ENCODE measurements at places on chromosomes 2 and 18. TPM values are rescaled to one million over a fixed set of nuclear protein-coding genes. Genes with fewer than 3 reads are reported as not detected.

Gene GPN1
- 26.3 TPM for total RNA-seq

Gene PAX8
- 0.44 TPM for total RNA-seq

Gene LONRF2
- 1.5 TPM for total RNA-seq

Gene C2orf72
- total RNA-seq: 0.62 TPM

Gene THAP4
- total RNA-seq: 43.9 TPM

Gene ABHD1
- total RNA-seq: 0.09 TPM

Gene DNPEP
- total RNA-seq: 24.5 TPM

Gene PNKD
- total RNA-seq: 50.7 TPM

Gene FNDC4
- 11.0 TPM for total RNA-seq

Gene PUM2
- total RNA-seq: 40.5 TPM

DNA sequence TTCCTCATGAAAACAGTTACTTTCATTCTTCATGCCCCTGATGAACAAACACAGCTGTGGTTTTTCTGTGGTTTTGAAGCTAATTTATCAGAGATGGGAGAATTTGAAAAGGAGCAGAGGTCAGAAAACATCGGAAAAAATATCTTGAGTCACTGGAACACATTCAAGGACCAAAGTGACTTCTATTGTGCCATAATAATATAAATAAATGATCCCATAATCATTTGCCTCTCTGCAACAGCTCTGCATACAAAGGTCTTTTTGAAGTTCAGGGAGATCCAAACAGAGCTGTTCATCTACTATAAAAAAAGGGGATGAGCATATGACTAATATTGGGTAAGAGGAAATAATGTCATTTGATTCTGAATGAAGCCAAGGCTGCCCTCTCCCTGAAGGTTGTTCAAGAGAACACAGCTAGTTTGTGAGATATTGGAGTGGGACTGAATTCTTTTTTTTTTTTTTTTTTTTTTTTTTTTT, 201.3 kb upstream of the GALNT5 start:
- H3K4me3 ChIP-seq: no peak overlapping the region
- peak; percentile 14 for DNase-seq
- no peaks in the 10 kb centered on the region for H3K36me3 ChIP-seq
- H3K4me1 ChIP-seq: no peaks in the 10 kb centered on the region
- no peaks in the 10 kb centered on the region for H3K27me3 ChIP-seq

- no peaks in the 10 kb centered on the region for H3K36me3 ChIP-seq
- H3K27ac ChIP-seq: no peak overlapping the region
- no peaks in the 10 kb centered on the region for H3K27me3 ChIP-seq
- DNase-seq: no peak
- no peaks in the 10 kb centered on the region for H3K4me1 ChIP-seq
- no peak overlapping the region for H3K4me3 ChIP-seq
Measured at GRCh38 chr18:53754154-53754553, 470.3 kb downstream of the MBD2 start.

DNA sequence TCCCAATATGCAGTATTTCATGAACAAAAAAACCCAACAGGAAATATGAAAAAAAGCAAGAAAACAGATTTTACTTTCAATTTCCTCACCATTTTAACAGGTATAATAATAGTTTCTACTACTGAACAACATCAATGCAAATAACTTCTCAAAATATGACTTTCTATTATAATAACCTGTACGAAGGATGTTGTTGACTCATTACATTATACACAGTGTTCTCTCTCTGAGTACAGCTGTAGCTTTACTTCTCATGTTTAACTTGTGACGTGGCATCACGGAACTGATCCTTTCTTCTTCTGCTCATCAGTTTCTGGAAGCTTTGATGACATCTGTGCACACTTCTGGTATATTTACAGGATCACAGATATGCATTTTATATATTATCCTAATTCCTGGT, 40.0 kb downstream of the FAM228A start:
- no peaks in the 10 kb centered on the region for H3K4me1 ChIP-seq
- H3K27me3 ChIP-seq: no peaks in the 10 kb centered on the region
- no peak for DNase-seq
- H3K4me3 ChIP-seq: no peak overlapping the region
- H3K36me3 ChIP-seq: peaks cover 47% of the 10 kb centered on the region

GRCh38 chr2:60675301-60675700, 80.8 kb upstream of the PAPOLG start:
- peaks cover 2% of the 10 kb centered on the region for H3K27me3 ChIP-seq
- DNase-seq: no peak
- peaks cover 9% of the 10 kb centered on the region for H3K4me1 ChIP-seq
- no peaks in the 10 kb centered on the region for H3K36me3 ChIP-seq

- no peaks in the 10 kb centered on the region for H3K27me3 ChIP-seq
- no peak for DNase-seq
- H3K4me3 ChIP-seq: no peak overlapping the region
- no peaks in the 10 kb centered on the region for H3K36me3 ChIP-seq
Measured at GRCh38 chr2:160034396-160034795, 28.0 kb downstream of the PLA2R1 start.

DNA sequence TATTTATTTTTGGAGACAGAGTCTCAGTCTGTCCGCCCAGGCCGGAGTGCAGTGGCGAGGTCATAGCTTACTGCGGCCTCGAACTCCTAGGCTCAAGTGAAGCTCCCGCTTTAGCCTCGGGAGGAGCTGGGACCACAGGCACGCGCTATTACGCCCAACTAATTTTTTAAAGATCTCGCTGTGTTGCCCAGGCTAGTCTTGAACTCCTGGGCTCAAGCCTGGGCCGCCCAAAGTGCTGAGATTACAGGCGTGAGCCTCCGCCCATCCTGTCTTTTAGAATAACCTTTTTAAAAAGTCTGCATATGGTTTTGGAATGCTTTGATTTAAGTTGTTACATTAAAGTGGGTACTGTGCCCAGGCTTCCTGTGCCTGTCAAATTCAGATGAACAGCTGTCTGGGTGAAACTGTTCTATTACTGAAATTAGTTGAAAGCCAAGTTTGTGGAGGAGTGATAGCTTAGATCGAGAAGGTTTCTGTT, 944 bp downstream of the RAB3GAP1 start:
- DNase-seq: no peak
- no peaks in the 10 kb centered on the region for H3K27me3 ChIP-seq
- no peaks in the 10 kb centered on the region for H3K36me3 ChIP-seq
- peaks cover 6% of the 10 kb centered on the region for H3K4me1 ChIP-seq
- peak overlapping the region; percentile 90 for H3K4me3 ChIP-seq

DNA sequence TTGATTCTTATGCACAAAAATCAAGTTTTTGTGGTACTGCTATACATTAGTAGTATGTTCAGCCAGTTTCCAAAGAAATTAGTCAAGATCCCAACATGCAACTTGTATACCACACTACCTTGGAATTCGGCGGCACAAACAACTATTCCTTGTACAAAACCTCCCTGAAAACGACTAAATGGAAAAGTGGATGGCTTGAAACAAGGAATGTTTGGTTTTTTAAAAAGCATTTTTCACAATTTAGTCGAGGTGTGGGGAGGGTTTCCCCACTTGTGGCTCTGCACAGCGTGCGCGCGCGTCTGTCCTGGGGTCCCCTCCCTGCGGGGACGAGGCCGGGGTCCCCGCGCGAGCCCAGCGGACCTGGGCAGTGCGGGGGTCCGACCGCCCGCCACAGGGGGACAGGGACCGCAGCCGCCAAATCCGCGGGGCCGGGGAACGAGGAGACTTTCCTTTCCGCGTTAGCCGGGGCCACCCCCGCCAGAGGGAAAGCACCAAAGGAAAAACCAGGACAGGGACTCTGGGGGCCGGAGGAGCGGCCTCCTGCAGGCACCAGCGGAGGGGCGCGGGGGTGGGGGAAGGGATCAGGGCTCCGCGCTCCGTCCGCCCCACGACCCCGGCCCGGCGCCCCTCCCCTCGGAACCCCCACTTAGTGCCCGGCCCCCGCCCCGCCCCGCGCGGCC, 534 bp upstream of the SOCS6 start:
- H3K36me3 ChIP-seq: peaks cover 2% of the 10 kb centered on the region
- H3K27me3 ChIP-seq: no peaks in the 10 kb centered on the region
- peak; percentile 70 for DNase-seq
- peaks cover 17% of the 10 kb centered on the region for H3K4me1 ChIP-seq
- peak overlapping the region; percentile 65 for H3K4me3 ChIP-seq
- H3K27ac ChIP-seq: peak overlapping the region; percentile 79

GRCh38 chr18:42414756-42415454, 459.9 kb downstream of the PIK3C3 start:
- no peak overlapping the region for H3K4me3 ChIP-seq
- H3K36me3 ChIP-seq: no peaks in the 10 kb centered on the region
- no peaks in the 10 kb centered on the region for H3K4me1 ChIP-seq
- no peaks in the 10 kb centered on the region for H3K27me3 ChIP-seq
- no peak for DNase-seq
- no peak overlapping the region for H3K27ac ChIP-seq

GRCh38 chr2:28009732-28010131, 119.2 kb downstream of the BABAM2 start:
- H3K36me3 ChIP-seq: no peaks in the 10 kb centered on the region
- H3K27ac ChIP-seq: no peak overlapping the region
- DNase-seq: peak; percentile 41

DNA sequence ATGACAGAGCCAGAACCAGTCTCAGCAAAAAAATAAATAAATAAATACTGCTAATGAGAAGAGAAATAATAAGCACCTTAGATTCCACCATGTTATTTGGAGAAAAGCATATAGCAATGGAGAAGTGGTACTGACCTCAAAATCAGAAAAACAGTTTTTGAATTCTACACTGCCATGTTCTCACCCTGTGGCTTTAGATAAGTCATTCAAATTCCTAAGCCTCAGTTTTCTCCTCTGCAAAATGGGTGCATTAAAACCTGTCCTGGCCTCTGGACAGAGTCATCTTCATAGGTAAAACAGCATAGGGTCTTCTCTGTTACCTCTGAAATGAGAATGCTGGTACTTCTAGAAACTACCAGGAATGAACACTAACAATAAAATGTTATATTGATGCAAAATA, 62.2 kb upstream of the RMP24 start:
- no peak overlapping the region for H3K4me3 ChIP-seq
- H3K27me3 ChIP-seq: no peaks in the 10 kb centered on the region
- H3K4me1 ChIP-seq: no peaks in the 10 kb centered on the region
- H3K27ac ChIP-seq: no peak overlapping the region
- H3K36me3 ChIP-seq: no peaks in the 10 kb centered on the region

DNA sequence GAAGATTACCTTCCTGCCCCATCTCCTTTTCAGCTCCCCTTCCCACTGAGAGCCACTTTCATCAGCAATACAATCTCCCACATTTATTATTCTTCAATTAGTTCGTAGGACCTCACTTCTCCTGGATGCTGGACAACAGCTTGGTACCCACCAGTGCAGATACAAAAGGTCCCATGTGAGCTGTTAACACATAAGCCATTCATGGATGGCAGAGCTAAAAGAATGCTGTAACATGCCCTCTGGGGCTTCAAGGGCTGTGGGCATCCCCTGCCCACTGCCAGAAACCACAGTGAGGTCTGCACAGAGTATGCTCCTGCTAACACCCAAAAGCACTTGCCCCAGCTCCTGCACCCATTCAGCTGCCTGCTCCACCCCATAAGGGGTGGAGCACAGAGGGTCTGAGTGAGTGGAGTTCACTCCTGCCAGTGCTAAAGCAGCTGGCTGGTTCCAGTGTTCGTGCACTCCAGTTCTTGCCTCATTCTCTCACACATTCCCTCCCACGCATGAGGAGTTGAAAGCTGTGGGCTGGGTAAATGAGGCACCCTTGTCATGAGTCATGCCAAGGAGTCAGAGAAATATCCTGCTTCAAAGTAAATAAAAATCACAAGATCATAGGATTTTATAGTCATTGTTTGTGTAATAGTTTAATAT, 305.9 kb upstream of the TMEFF2 start:
- H3K36me3 ChIP-seq: no peaks in the 10 kb centered on the region
- no peak overlapping the region for H3K4me3 ChIP-seq
- DNase-seq: no peak
- no peaks in the 10 kb centered on the region for H3K4me1 ChIP-seq
- no peaks in the 10 kb centered on the region for H3K27me3 ChIP-seq
- H3K27ac ChIP-seq: no peak overlapping the region
